NCI-H1105 treated with DMSO at 0.1 percent for 48 hours (cell line): ENCODE measurements at places on chromosomes 12 and 14.

DNA sequence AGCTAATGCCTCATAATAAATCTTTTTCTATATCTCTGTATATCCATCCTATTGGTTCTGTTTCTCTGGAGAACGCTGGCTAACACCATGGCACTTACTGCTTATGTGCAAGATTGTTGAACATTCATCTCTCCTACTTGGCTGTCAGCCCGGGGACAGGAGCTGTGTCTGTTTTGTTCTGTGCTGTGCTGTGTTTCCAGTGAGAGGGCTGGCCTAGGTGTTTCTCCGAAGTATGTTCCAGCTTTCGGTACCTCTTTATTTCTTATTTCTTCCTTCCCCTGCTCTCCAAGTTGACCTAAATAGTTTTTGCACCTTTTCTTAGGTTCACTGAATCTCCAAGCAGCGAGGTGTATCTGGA is 18.8 kb upstream of the NR4A1 start:
- DNase-seq, result peak; percentile 13

DNA sequence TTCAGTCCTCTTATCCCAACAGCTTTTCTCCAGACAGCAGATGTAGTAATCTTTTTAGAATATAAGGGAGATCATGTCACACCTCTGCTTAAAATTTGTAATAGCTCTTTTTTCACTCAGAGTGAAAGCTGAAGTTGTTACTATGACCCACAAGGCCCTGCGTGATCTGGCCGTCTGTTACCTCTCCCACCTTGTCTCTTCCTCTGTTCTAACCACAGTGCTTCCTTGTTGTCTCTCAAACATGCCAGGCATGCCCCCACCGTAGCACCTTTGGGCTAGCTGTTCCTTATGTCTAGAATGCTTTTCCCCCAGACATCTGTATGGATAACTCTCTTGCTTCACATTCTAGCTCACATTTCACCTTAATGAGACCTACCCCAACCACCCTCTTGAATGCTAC is 6.5 kb downstream of the NECAP1 start:
- no peak for DNase-seq

DNA sequence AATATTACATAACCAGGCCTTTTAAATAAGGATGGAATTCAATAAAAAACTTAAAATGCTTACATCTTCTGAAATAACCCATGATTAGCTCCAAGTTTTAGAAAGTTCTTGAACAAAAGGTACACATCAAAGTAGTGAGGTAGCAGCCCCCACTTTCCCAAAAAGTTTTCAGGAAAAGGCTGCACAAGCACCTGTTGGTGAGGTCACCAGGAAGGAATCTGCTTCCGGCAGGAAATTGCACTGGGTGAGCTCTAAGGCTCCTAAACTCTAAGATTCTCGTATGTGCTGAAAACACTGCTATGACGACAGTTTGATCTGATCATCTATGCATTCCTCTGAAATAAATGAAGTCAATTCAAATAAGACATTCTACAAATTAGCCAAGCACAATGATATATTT is 34.3 kb upstream of the TTC7B start:
- no peak for DNase-seq

GRCh38 chr12:72716221-72716620 is 444.1 kb downstream of the TRHDE start:
- DNase-seq, result no peak

- no peak for DNase-seq
These were observed 4.4 kb downstream of the KMT2D start for GRCh38 chr12:49055978-49056754.

GRCh38 chr12:27193106-27193505 is 51.0 kb upstream of the STK38L start:
- DNase-seq, result no peak

GRCh38 chr12:3251691-3252090 is 174.5 kb downstream of the TSPAN9 start:
- no peak for DNase-seq

- peak; percentile 93 for DNase-seq
These were observed 77.9 kb downstream of the TMEM30B start for GRCh38 chr14:61203081-61203753.

DNA sequence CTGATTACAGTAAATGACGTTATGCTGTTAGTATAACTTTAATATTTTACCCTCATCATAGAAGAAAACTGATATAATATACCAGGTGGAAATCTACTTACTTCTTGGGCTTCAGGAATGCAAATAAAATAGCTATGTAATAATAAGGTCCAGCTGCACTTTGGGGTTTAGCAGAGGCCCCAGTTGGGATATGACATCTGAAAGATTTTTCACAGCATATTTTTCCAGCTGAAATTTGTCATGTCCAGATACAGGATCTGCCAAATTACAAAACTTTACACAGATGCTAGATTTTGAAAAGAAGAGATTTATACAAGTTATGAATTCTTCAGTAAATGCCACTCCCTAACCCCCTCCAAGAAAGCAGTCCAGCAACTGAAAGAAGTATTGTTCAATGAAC is 29.2 kb upstream of the DCN start:
- no peak for DNase-seq

DNA sequence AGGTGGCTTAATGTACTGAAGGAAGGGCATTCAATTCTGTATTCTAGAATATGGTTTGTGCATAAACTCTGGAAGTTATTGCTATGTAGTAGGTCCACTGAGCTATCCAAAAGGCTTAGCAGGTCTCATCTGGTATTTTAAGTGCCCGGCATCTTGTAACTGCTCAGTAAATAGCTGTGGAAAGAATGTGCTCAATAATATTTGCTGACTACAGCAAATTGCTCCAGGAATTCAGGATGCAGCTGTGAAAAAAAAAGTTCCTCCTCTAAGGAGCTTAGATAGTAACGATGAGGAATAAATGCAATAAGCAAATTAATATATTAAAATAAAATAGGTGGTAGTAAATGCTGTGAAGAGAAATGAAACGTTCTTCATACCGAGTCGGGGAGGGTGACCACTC is 857.1 kb downstream of the AACS start:
- DNase-seq, result no peak

GRCh38 chr12:43930032-43930431 is 94.2 kb downstream of the TMEM117 start:
- no peak for DNase-seq

DNA sequence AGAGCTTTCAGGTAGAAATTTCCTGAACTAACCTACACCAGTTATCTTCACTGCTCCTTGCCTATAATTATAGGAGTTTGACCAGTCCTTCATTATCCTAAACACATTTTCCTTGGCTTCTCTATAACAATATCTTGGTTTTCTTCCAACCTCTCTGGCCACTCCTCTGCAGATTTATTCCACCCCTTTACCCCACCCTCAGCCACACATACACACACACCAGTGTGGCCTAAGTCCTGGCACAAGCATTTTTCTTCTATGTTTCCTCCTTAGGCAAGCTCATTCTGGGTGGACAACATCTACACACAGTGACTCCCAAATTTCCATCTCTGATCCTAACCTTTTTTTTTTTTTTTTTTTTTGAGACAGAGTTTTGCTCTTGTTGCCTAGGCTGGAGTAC is 25.1 kb downstream of the CDK17 start:
- no peak for DNase-seq

- no peak for DNase-seq
These were observed 240.0 kb downstream of the BMP4 start for GRCh38 chr14:53716578-53716977.

DNA sequence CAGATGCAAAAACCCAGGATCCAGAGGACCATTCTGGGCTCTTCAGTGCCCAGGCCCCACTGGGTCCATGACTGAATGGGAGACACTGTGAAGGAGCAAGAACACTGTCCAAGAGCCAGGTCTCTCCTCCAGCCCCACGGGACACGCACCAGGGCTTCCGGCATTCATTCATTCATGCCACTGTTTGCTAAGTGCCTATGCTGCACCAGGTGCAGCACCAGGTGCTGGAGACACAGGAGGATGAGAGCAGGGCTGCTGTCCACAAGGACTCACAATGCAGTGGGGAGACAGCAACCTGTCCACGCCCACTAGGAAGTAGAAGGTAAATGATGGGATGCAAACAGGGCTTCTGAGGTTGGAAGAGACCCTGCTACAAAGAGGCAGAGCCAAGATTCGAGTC is 20.4 kb downstream of the CLMN start:
- DNase-seq, result no peak

DNA sequence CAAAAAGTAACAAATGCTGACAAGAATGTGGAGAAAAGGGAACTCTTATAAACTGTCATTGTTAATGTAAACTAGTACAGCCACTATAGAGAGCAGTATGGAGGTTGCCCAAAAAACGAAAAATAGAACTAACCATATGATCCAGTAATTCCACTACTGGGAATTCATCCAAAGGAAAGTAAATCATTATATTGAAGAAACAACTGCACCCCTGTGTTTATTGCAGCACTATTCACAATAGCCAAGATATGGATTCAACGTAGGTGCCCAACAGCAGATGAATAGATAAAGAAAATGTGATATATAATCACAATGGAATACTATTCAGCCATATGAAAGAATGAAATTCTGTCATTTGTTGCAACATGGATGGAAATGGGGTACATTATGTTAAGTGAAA is 188.0 kb upstream of the E2F7 start:
- no peak for DNase-seq

GRCh38 chr12:131130311-131130911 is 176.7 kb downstream of the ADGRD1 start:
- DNase-seq, result no peak

GRCh38 chr12:20576528-20576927 is 118.6 kb upstream of the SLCO1C1 start:
- no peak for DNase-seq

DNA sequence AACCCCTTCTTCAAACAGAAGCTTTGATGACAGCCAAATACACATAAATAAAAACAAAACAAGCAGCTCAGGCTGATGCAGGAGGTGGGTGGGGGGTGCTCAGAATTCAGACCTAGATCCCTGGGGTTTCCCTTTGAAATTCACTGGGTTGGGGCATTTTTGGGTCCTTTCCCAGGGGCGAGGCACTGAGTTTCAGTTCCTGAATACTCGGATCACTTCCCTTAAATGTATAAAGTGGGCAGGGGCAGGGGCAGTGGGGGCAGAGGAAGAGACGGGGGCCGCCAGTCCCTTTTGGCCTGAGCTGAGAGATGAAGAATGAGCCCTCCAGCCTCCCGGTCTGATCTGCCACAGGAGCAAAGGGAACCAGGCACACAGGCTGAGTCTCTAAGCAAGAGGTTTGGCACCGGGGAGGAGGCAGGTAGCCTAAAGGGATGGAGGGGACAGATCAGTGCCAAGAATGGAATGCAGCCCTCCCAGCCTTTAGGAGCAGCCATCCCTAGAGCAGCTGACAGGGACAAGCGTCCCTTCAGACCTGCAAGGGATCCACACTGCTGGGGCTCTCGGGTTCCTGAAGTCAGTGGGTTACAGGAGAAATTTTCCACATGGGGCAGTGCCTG is 20.3 kb downstream of the KDM2B start:
- DNase-seq, result no peak

GRCh38 chr12:105228494-105228893 is 7.5 kb downstream of the APPL2 start:
- no peak for DNase-seq

GRCh38 chr14:87122166-87122565 is 870.8 kb downstream of the GALC start:
- no peak for DNase-seq

DNA sequence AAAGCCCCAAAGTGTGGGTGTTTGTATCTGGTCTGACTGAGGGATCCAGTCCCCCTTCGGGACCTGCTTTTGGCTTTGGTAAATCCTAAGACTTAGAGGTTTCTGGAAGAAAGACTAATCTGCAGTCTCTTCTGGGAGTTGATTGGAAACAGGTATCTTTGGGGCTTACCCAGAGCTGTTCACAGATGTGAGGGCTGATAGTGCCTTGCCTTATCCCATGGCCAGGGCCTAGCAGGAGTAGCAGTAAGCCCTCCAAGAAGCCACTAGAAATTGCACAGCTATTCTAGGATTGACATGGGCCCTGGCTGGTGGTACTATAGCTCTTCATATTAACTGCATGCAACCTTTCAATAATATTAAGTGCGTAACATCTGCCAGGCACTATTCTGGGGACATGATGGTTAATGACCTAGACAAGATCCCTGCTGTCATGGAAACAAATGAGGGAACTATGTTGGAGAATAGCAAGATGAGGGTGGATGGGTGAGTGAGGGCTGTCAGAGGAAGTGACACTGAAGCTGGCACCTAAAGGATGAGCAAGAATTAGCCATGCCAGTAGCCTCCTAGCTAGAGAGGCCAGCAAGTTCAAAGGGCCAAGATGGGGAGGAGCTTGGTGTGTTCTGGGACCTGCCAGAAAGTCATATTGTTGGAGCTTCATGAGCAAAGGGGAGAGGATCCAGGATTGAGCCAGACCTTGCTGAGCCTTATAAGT is 71.7 kb downstream of the CRADD start:
- no peak for DNase-seq

- DNase-seq, result no peak
These were observed 815 bp downstream of the DEGS2 start for GRCh38 chr14:100158566-100159093.

DNA sequence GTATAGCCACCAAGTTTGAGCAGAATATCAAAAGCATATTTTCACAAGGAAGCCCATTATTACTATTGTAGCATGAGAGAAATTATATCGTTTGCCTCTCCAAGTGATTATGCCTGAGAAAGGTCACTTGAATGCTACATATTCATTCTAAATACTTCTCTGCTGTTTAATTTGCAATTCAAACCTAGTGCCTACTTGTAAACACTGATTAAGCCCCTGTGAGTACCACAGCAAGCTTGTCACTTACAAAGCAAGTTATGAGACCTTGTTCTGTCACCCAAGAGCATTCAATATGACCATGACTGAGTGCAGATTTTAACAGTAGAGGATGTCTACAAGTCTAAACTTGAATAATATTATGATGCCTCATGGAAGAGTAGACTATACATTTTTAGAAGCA is 124.7 kb upstream of the SSTR1 start:
- peak; percentile 76 for DNase-seq

- DNase-seq, result no peak
These were observed 179.3 kb upstream of the RMST start for GRCh38 chr12:97283297-97283696.

DNA sequence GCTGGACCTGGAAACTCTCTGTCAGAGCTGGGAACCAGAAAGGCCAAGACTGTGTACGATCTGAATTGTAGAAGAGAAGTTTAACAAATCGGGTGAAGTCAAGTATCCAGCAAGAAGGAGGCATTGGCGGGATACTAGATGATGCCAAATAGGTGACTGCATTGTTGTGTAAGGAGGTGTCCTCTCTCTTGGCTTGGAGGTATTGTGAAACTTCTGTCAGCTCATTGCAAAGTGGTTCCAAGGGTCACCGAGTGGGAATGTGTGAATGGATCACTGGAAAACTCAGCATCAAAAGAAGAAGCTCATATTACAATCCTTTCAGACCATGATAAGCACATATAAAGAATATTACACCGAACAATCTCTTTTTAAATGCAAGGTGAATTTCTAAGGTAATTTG is 11.7 kb downstream of the NAV3 start:
- DNase-seq, result no peak

DNA sequence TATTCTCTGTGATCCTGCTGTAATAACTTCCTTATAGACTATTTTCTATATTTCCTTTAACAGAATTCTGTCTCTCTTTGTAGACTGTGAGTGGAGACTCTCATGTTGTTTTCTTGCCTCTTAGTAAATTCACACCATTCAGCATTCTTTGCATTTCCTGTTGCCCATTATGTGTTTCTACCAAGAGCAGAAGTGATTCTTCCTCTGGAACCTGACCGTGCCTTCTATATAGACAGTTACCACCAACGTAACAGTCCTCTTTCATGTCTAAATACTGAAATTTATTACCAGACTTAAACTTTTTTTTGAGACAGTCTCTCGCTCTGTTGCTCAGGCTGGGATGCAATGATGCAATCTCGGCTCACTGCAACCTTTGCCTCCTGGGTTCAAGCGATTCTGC is 31.1 kb downstream of the METAP2 start:
- DNase-seq, result no peak
